ENCODE measurements at places on chromosomes 6 and 20.

- DNase-seq = no peak
Measured at GRCh38 chr6:30154709-30155519, 6.1 kb downstream of the TRIM10 start.

DNA sequence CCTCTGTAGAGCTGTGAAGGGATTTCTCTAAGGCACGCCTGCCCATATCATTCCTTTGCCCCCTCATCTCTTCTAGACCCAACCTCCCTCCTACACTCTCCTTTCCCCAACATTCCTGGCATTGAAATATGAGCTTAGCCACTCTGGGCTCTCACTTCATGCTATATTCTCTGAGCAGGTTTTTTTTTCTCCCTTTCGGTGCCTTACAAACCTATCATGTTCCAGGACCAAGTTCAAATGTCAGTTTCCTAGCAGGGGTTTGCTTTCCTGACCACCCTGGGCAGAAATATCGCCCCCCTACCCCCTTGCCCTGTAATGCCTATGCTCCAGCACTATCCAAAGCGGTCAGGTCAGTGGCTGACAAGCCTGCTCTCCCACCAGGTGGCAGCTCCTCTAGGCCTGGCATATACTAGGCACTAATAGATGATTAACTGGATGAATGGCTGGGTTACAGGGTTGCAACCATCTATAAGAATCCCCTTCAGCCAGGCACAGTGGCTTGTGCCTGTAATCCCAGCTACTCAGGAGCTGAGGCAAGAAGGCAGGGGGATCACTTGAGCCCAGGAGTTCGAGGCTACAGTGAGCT is 25.7 kb upstream of the AAR2 start:
- DNase-seq = no peak

- no peak for DNase-seq
Measured at GRCh38 chr6:103284835-103285234, 1574.9 kb downstream of the HACE1 start.

- no peak for DNase-seq
Measured at GRCh38 chr20:58147628-58148370, 80.7 kb downstream of the ANKRD60 start.

DNA sequence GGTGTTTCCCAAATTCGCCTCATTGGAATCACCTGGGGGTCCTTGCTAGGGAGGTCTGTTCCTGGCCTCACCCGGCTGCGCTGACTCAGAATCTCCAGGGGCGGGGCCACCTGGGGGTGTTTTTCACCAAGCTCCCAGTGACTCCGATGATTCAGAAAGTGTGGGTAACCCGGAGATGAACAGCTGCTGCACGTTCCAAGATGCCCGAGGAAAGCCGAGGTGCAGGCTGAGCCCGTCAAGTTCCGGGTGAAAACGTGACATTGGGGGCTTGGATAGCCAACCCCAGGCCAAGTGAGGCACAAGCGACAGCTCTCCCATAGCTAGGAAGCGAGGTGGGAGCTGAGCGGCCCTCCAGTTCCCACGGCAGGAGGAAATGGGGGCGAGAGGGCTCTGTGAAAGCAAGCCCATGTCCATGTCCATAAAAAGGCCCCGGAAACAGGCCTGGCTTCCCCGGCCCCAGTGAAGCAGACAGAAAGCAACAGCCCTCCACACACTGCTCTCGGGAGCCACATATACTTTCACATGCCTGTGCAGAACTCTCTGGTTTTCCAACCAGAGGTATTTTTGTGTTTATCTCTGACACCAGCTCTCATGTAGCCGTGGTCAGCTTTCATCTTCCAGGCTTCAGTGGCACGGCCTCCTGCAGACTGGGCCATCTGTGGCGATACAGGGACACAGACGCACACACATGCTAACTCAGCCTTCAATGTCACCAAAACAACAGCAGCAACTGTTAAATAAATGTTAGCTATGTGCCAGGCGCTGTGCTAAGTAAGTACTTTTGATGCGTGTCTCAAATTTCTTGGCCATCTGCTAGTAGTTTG is 90.7 kb upstream of the CCDC28A start:
- DNase-seq = no peak

GRCh38 chr6:28335040-28335563 is 846 bp downstream of the ZSCAN31 start:
- no peak for DNase-seq

All from stimulated activated CD4-positive, alpha-beta T cell treated with anti-CD3 and anti-CD28 coated beads, TNF-alpha, amount 100 ng/mL, for 4 hours (primary cell).